ENCODE measurements at places on chromosomes 3 and 15.

- DNase-seq = no peak
Measured at GRCh38 chr3:6733699-6734394, 127.1 kb upstream of the GRM7 start.

- DNase-seq = no peak
Measured at GRCh38 chr3:118990823-118991560, 43.7 kb downstream of the IGSF11 start.

DNA sequence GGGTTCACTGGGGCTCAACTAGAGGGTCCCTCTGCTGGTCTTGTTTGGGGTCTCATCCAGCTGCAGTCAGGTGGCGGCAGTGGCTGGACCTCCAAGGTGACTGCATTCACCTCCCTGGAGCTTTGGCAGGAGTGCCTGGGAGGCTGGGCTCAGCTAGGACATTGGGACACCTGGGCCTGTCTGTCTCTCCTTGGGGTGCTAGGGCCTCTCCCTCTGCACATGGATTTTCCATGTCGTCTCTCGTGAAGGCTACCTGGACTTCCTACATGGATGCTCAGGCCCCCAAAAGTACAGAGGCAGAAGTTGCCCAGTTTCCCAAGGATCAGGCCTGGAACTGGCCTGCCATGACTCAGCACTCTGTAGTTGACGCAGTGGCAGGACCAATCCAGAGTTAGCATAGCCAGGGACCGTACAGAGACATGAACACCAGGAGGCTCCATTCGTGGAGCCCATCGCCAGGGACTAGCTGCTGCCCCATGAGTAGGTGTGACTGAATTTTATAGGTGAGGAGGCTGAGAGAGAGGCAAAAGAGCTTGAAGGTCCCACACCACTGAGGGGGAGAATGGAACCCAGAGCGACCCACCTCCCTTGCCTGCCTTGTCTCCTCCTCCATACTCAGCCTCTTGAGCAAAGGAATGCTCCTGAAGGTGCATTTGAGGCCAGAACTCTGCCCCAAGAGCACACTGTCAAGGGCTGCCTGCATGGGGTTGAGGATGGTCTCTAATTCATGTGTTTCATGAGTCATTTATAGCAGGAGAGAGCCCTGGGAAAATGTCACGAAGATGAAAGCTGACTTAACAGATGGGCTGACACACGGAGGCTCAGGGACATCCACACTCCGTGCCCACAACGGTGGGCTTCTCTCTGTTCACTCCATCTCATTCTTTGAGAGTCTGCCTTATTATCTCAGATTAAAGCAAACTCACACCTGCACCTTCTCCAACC lies 13.0 kb upstream of the ALDH1A3 start:
- no peak for DNase-seq

DNA sequence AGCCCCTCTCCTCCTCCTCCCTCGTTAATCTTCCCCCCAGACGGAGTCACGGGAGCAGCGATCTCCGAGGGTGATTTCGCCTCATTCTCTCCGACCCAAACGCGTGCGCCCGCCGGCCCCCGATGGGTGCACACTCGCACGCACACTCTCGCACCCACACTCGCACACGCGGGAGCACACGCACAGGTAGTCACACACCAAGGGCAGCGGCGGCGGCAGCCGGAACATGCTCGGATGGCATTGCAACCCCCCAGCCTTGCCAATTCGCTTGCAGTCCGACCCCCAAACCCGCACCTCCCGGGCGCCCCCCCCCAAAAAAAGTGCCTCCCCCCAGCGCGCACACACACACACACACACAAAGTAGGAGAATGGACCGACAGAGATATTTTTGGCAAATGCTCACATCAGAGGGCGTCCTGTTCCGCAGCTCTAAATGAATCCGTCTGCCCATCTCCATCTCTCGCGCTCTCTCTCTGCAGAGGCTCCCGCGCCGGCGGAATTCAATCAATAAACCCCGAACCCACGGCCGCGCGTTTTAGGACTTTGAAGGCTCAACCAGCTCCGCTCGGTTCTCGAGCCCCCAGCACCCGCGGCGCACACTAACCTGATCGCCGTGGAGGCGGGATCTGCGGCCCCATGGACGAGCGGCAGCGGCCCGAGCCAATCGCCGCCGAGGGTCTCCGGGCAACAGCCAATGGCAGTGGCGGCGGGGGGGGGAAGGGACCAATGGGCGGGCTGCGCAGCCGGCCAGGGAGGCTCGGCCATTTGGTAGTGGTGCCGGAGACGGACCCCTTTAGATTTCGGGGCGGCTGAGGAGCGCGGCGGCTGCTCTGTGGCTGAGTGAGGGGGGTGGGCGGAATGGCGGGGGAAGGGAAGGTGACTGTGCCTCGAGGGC lies at the start of gene ANP32A:
ANP32A (minus strand) TSS at position 601 of the 895 bp plus-strand sequence; CDS start at position 457, 144 bp downstream.
- DNase-seq = peak; percentile 98

GRCh38 chr3:43328653-43329052 lies 42.3 kb downstream of the SNRK start:
- DNase-seq = no peak

DNA sequence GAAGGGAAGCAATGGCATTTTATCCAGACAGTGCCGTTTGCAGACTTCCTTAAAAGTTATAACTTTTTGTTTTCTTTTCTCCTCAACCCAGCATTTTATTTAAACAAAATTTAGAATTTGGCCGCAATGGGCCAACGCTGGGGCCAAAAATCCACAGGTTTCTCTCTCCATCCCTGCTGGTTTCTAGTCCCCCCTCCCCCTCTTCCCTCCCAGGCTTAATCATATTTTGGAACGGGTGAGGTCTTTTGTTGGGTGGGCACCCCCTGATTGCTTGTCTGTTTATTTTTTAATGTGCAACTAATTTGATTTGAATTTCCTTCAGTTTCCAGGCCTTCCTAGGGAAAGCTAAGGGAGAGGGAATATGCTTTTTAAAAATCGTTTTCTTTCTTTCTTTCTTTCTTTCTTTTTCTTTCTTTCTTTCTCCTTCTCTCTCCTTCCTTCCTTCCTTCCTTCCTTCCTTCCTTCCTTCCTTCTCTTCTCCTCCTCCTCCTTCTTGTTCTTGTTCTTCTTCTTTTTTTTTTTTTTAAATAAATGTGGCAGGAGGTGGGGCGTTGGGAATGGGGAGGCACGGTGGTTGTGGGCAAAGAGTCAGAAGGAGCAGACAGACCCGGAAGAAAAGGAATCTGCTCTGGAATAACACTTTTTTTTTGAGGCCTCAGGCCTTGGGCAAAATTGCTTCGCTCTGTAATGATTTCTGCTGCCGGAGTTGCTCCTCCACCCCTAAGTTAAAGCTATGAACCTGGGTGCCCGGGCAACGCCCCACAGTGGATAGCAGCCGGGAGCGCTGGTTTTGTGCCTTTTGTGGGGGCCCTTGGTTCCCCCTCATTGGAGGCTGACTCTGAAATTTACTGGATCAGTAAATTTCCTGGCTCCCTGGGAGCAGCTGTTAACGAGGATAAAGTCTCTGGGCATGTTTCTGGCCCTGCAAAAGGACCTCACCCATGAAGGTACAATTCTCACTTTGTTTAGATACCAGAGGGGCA lies 1.9 kb downstream of the FNDC3B start:
- DNase-seq = peak; percentile 38

GRCh38 chr15:99104788-99105513 lies at the start of gene SYNM:
Gene SYNM, plus strand, starts transcription at chr15:99105080. Its CDS starts 120 bp downstream, at chr15:99105200.
- DNase-seq = peak; percentile 89

- no peak for DNase-seq
Measured at GRCh38 chr3:124883766-124884473, 3.2 kb downstream of the ITGB5 start.

- no peak for DNase-seq
Measured at GRCh38 chr3:151135541-151136337, 50.3 kb downstream of the MED12L start.

- DNase-seq = no peak
Measured at GRCh38 chr15:92074101-92074500, 220.6 kb downstream of the SLCO3A1 start.

GRCh38 chr15:35874260-35874905 lies 328.4 kb upstream of the DPH6 start:
- no peak for DNase-seq

GRCh38 chr15:80906159-80906766 lies 83.4 kb downstream of the MESD start:
- no peak for DNase-seq

DNA sequence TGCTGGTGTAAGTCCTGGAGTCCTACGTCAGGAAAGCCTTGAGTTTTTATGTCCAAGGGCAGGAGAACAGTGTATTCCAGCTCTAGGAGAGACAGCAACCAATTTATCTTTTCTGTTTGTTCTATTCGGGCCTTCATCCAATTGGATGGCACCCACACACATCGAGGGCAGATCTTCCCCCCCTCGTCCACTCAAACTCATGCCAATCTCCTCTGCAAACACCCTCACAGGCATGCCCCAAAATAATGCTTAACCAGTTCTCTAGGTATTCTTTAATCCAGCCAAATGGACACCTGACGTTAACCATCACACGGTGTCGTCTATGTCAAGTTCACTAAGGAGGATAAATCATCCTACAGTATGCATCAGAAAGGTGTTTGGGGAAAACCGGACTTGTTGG lies 102.5 kb upstream of the TRPM1 start:
- DNase-seq = no peak

- DNase-seq = no peak
Measured at GRCh38 chr3:173761161-173761560, 363.6 kb downstream of the NLGN1 start.

DNA sequence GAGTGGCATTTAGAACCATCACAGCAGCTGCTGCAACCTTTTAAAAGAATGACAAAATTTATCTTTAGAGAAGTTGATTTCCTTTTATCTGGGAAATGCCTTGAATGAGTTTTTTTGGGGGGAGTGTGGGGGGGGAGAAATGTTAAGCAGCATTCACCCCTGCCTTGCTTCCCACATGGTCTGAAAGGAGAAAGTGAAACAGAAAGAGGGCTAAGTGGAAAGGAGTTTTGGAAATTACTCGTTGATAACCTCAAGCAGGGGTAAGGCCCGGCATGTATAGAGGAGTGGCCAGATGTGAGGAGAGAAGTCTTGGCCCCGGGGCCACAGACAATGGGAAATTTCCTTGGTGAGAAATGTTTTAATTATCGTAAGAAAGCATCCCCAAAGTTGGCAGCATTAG lies 23.5 kb downstream of the B3GALNT1 start:
- DNase-seq = no peak

- no peak for DNase-seq
Measured at GRCh38 chr3:11593318-11594034, 50.2 kb downstream of the VGLL4 start.

GRCh38 chr3:125119752-125120378 lies 64.1 kb upstream of the HEG1 start:
- DNase-seq = no peak

DNA sequence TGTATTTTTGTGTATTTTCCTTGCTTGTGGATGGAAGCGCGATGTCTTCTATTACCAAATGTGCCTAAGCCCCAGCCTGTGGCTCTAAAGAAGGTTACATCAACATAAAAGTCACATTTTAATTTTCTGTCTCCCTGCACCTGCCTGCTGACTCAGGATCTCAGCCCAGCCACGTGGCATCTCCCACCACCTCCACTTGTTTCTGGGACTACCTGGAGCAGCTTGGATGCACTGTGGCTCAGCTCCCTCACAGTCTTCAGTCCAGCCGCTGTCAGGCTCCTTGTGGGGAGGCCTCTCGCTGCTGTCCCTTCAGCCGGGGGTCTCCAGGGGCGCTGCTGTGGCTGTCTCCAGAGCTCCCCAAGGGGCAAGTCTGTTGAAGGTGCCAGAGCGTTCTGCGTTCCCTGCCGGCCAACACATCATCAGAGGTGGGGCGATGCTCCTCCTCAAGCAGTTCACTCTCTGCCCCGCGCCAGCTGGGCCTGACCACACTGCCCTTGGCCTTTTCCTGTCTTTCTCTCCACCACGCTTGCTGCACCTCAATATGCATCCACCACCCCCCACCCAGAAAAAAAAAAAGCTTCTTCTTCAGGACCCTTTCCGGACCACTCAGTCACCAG lies 47.7 kb upstream of the BDH1 start:
- DNase-seq = no peak

DNA sequence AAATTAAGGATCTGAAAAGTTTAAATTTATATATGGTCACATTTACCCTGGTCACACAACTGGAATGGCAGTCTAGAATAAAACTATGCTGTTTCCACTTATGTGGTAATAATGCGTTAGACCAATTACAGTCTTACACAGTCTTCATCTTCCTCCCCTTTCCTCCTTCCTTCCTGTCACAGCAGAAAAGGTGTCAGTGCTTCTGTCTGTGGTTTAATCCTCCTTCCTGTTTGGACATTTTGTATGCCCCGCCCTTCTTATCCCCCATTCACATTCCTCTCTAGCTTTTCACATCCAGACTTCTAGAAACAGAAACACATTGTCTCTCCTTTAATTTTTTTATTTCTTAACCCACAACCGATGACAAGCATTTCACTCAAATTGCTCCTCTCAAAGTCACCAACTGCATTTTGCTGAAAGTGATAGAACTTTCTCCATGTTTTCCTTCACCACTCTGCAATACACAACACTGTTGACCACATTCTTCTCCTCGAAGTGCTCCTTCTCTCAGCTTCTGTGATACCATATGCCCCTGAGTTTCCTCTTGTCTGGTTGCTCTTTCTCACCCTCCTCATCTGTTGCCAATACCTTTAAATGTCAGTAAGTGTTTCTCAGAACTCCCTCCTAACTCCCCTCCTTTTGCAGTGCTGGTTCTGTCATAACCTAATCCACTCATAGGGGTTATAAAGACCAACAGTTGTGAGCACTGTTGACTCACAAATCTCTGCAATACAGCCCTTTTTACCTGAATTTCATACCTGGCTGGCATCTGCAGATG lies 271.6 kb downstream of the UBE2E2 start:
- DNase-seq = no peak

DNA sequence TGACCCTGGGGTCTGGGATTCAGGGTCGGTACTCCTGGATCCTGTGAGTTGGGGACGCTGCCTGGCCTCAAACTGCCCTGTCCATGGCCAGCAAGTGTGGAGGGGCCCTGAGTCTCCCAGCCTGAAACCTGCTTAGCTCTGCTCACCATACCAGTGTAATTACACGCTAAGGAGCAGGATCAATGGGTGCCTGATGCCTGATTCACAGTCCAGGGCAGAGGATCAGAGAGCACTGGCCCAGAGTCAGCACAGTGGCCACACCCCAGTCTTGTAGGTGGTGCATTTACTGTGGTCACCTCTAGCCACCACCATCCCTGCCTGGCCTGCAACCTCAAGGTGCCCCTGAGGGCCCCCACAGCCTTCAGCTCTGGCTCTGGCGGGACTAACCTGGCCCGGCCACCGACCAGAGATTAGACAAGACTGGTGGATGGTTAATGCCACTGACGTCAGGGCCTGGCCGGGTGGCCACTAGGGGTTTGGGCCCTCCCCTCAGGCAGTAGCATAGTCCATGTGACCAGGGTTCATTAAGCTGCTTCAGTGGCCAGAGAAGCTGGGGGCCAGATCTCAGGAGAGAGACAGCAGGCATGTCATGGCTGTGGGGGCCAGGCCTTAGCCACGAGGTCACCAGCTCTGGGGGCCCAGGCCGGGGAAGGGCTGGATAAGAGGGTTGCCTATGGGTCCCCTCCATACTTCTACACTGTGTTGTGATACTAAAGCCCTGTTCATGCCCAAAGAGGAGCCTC lies 3.3 kb upstream of the SLC38A3 start:
- DNase-seq = peak; percentile 74
